ENCODE measurements at places on chromosomes 12 and 14. TPM values are rescaled to one million over a fixed set of nuclear protein-coding genes. Genes with fewer than 3 reads are reported as not detected.

GRCh38 chr12:112906712-112907414, at the start of gene OAS1:
Gene OAS1 (plus strand): TSS chr12:112906962. CDS start chr12:112907040, 78 bp downstream.
- no peak for DNase-seq
- H3K27ac ChIP-seq: no peak within 1 kb of the TSS
- H3K4me3 ChIP-seq: no peak within 1 kb of the TSS

Gene KRT73
- not detected for total RNA-seq

DNA sequence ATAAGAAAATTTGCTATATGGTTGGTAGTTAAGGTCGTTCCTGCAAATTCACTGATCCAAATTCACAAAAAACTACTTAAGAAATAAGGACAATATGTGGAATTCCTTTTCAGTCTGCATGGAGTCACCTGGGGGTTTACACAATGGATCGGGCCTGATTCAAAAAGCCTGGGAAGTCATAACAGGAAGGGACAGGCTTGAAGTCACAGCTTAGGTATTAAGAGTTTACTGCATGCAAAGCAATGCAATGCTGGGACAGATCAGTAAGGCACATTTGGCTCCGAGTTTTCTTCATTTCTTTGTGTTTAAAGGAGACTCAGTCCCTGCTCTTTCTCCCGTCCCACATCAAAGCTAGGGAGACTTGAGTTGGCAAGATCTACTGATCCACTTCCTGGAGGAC, 153.3 kb downstream of the NTF3 start:
- DNase-seq: no peak
- H3K4me1 ChIP-seq: peaks cover 3% of the 10 kb centered on the region
- H3K27me3 ChIP-seq: peaks cover 12% of the 10 kb centered on the region
- H3K27ac ChIP-seq: no peak overlapping the region

Gene ALDH2
- total RNA-seq: 47.6 TPM

DNA sequence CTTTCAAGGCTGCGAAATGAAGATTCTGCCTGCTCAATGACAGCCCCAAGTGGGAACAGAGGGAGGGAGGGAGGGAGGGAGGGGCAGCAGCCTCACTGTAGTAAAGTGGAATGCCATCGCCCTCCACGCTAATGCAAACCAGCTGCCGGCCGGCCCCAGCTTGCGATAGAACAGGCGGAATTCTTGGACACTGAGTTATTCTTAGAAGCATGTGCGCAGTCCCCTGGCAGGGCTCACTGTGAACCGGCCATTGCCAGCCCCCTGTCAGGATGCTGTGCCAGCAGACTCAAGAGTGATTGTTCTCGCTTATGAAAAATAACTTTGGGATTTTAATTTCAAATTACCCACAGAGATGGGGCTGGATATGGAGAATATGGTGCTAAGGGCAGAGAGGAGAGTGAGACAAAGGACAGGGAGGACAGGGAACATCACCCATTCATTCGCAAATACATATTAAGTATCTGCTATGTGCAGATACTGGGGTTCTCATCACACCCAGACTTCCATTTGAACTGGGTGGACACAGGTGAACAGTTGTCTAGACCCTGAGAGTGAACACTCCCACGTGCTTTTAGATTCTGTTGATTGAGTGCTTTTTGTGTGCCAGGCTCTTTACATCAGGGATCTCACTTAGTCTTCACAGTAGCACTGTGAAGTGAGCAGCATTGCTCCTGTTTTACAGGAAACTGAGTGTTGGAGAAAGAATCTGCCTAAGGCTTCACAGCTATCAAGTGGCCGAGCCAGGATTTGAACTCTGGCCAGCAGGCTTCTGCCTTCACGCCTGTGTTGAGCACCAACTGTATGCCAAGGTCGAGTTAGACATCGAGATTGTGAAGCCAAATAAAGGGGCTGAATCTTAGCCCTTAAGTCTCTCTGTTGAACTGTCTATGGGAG, 192.9 kb downstream of the C12orf75 start:
- no peak overlapping the region for H3K27ac ChIP-seq
- DNase-seq: no peak
- no peak overlapping the region for H3K4me3 ChIP-seq
- no peaks in the 10 kb centered on the region for H3K27me3 ChIP-seq
- H3K4me1 ChIP-seq: peaks cover 4% of the 10 kb centered on the region

Gene NTN4
- total RNA-seq: 7.2 TPM

GRCh38 chr14:51539571-51540037, 112.1 kb upstream of the FRMD6 start:
- H3K27me3 ChIP-seq: no peaks in the 10 kb centered on the region
- DNase-seq: no peak
- no peak overlapping the region for H3K4me3 ChIP-seq

Gene MYF6
- 0.33 TPM for total RNA-seq

GRCh38 chr12:108043286-108043685, 85.8 kb upstream of the WSCD2 start:
- H3K4me3 ChIP-seq: no peak overlapping the region
- H3K27ac ChIP-seq: no peak overlapping the region
- no peak for DNase-seq
- H3K36me3 ChIP-seq: no peaks in the 10 kb centered on the region
- H3K4me1 ChIP-seq: no peaks in the 10 kb centered on the region

- no peak for DNase-seq
- H3K4me1 ChIP-seq: peaks cover 14% of the 10 kb centered on the region
- H3K27me3 ChIP-seq: no peaks in the 10 kb centered on the region
- no peak overlapping the region for H3K4me3 ChIP-seq
Observed at GRCh38 chr12:15984963-15985362, 73.8 kb downstream of the DERA start.

- DNase-seq: no peak
- no peak overlapping the region for H3K4me3 ChIP-seq
- H3K27ac ChIP-seq: no peak overlapping the region
- H3K27me3 ChIP-seq: no peaks in the 10 kb centered on the region
- H3K36me3 ChIP-seq: peaks cover 18% of the 10 kb centered on the region
Observed at GRCh38 chr14:77436042-77436441, 12.7 kb upstream of the NOXRED1 start.

GRCh38 chr12:3113671-3114325, 36.6 kb downstream of the TSPAN9 start:
- H3K27ac ChIP-seq: no peak overlapping the region
- H3K4me1 ChIP-seq: peaks cover 1% of the 10 kb centered on the region
- no peak for DNase-seq
- no peak overlapping the region for H3K4me3 ChIP-seq

GRCh38 chr14:102427642-102428041, 64.9 kb downstream of the TECPR2 start:
- H3K27ac ChIP-seq: no peak overlapping the region
- H3K4me1 ChIP-seq: no peaks in the 10 kb centered on the region
- H3K27me3 ChIP-seq: no peaks in the 10 kb centered on the region
- peaks cover 17% of the 10 kb centered on the region for H3K36me3 ChIP-seq

Gene TAS2R20
- total RNA-seq: 3.8 TPM

All from progenitor cell of endocrine pancreas (in vitro differentiated cells).